ENCODE measurements at places on chromosomes 16 and 17.

GRCh38 chr17:6108987-6109386 is 38.8 kb downstream of the WSCD1 start:
- DNase-seq: no peak

- no peak for DNase-seq
Observed at GRCh38 chr16:8946544-8946943, 17.2 kb downstream of the USP7 start.

- DNase-seq: no peak
Observed at GRCh38 chr17:39867880-39868553, at the start of gene ZPBP2. TSS of gene ZPBP2 (plus strand) at chr17:39868202. CDS start at chr17:39868355, 153 bp downstream.

GRCh38 chr17:16406742-16407674 is 8.4 kb upstream of the TRPV2 start:
- DNase-seq: no peak

DNA sequence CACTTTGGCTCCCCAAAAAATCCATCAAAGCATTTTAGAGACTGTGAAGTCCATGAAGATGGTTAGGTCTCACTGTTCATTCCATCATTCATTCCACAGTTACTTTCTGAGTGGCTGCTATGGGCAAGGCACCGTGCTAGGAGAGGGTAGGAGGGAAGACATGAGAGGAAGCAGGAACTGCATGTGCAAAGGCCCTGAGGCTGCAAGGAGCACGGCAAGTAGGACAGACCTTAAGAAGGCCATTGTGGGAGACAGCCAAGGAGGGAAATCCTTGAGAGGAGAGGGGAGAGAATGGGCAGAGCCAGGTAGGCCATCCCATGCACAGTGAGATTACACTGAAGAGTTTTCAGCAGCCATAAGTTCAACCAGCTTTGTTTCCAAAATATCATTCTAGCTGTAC is 196.2 kb upstream of the DYNLRB2 start:
- DNase-seq: no peak

GRCh38 chr16:57658878-57659674 is 9.0 kb upstream of the ADGRG3 start:
- no peak for DNase-seq

DNA sequence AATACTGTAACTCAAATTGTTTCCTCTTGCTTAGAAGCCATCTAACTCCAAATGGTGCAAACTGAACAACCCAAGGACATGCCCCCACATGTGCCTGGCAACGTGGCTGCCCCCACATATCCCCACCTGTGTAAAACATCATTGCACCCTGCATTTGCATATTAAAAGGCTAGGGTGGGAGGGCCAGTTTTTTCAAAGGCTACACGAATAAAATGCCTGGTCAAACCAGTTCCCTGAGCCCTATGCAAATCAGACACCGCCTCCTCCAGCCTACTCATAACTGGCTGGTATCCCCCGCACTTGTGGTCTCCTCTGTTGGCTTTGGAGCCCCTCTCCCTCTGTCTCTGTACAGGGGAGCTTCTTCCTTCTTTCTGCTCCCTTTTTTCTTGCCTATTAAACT is 26.7 kb downstream of the C16orf54 start:
- DNase-seq: no peak

DNA sequence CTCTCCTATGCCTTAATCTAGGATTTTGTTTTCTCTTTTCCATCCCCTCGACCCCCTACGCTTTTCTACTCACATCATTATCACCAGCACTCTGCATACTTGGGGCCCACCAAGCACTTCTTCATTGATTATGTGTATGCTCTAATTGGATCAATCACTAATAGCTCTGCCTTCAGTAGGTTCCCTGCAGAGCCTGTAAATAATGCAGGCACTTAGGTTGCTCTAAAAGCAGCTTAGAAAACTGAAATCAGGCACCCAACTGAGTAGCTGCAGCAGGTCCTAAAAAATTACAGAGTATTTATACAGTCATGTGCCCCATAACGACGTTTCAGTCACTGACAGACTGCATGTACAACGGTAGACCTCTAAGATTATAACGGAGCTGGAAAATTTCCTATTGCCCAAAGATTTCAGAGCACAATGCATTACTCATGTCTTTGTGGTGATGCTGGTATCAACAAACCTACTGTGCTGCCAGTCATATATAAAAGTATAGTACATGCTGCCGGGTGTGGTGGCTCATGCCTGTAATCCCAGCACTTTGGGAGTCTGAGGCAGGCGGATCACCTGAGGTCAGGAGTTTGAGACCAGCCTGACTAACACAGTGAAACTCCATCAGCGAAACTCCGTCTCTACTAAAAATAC is 280.4 kb downstream of the HS3ST3B1 start:
- DNase-seq: no peak

DNA sequence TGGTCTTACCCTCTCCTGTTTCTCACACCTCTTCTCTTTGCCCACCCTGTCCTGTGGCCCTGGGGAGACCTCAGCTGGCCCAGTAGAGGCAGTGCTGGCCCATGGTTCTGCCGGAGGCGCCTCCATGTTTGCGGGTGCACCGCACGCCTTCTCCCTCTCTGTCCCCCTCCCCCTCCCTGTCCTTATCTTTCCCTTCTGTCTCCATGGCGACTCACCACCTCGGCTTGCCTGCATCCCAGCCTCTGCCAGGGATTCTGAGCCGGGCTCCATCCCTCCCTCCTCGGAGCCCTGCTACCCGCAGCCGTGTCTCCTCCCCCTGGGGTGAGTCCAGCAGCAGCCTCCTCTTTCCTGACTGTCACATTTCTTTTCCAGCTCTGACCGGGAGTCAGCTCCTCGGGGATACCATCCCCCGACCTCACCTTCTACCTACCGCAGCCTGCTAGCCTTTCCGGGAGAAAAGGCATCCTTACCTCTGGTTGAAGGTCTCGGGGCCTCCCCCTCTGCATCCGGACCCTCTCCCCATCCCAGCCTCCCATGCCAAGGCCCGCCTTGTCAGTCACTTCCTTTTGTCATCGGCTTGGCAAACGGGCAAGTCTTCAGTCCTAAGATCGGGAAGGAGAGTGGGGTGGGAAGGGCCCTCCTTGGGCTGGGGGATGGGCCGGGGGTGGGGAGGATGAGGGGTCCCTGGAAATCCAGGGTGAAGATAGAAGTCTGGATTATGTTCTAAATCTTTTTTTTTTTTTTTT is at the start of gene RNF112:
Gene RNF112, plus strand, starts transcription at position 358 of the 746 bp plus-strand sequence. Its CDS starts 177 bp downstream, at position 535.
- no peak for DNase-seq

DNA sequence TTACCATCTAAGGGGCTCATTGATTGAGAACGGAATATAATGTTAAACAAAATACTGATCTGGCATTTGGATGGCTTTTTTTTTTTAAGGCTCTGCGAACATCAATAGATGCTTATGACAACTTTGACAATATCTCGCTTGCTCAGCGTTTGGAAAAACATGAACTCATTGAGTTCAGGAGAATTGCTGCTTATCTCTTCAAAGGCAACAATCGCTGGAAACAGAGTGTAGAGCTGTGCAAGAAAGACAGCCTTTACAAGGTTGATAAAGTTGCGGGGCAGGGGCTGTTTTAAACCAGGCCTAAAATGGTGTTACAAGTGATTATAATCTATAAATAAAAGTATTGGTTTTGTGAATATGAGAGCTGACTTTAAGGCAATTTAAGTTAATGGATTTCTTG is 22.3 kb downstream of the PTRH2 start:
- DNase-seq: no peak

DNA sequence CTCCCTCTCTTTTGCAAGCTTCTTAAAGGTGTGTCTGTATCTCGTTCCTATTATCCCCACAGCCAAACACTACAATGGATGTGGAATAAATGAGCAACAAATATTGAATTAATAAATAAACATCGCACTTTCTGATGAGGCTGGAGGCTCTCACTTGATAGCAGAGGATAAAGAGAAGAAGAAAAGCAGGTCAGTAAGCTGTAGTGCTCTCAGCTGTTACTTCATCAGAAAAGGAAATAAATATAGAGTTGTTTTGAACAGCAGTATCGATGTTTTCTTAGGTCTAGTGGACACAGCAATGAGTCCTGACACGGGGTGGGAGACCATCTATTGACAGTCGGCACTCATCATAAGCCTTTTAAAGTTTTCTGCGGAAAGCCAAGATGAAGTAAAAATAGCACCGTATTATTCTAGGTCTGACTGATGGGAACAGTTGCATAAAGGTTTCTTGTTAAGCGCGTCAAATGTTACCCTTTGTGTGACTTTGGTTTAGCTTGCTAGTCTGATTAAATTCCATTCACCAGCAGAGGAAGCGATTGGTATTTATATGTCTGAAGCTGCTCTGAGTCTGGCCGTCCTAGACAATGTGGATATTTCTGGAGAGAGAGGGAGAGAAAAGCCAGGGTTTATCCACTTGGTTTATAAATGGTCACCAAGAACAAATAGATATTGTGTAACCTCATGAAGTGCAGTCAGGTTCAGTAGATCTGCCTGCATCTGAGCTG is 646.1 kb downstream of the CDH11 start:
- no peak for DNase-seq
